Hematopoietic multipotent progenitor cell treated with erythropoietin and hydrocortisone succinate and interleukin-3 and kit ligand, for 15 days (in vitro differentiated cells): ENCODE measurements at places on chromosomes 1 and 21.
A peak's percentile ranks its signal among the peaks of the same experiment; 100 is the strongest.

DNA sequence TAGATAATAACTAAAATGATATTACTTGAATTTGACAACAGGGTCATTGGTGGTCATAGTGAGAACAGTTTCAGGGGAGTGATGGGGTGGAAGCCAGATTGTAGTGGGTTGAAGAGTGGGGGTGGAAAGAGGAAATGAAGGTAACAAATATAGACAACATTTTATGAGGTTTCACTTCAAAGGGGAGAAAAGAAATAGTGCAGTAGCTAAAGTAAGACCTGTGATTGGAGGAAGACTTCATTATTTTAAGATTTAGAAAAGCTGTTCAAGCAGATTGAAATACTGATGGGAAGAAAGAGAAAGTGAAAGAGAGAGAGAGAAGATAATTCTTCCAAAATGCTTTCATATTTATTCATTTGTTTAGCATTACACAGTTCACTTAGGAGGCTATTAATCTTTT is 52.0 kb upstream of the KCNA3 start:
- no peak for DNase-seq

GRCh38 chr1:15275921-15276683 is 29.1 kb downstream of the FHAD1 start:
- no peak for DNase-seq

DNA sequence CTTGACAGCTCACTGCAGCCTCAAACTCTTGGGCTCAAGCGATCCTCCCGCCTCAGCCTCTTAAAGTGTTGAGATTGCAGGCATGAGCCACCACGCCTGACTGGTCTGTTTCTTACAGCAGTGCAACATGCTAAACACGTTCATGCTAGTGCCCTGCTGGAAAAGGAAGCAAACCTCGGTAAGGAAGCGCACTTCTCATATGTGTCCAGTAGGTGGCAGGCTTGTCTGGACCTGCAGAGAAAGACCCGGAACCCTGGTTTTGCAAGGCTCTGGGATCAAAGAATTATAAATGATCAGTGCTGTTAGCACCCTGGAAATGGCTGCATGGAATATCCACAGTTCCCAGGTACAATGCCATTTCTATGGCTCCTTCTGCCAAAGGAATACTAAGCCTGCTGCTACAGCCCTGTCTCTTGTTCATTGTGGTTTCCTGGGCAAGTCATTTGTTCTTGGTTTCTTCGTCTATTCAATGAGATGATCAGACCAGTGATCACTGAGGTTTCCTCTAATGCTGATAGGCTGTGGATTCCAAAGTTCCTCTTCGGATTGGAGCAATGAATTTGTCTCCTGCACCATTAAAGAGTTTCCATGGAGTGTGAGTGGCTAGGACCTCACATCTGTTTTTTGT is 15.9 kb downstream of the RNU5D-1 start:
- peak; percentile 74 for DNase-seq

DNA sequence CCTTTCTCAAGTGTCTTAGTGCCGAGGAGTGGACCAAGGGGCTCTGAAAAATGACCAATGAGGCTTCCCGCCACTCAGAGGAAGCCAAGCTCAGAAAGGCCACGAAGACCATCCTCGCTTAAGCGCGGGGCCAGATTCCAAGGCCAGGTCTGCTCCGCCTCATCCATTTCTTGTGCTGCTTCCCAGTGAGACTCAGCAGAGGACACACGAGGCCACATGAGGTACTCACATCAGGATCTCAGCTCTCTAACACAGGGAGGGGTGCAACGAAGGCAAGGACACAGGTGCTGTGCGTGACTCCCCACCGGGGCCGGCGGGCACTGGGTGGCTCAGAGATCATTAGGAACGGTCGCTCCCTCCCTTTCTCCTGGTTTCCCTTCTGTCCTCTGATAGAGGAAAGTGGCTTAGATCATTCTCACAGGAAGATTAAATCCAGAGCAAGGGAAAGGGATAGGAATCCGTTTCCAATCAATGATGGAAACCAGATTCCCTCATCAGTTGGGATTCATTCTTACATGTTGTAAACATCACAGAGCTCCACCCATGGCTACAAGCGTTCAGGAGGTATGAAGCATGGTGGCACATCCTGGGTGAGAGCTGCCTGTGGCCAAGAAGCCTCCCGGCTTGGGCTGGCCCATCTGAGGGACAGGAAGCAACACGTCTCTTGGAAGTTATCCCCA is 46.7 kb downstream of the CAPZB start:
- DNase-seq: no peak

- no peak for DNase-seq
Measured at GRCh38 chr1:228030451-228031201, 23.8 kb downstream of the WNT3A start.
